ENCODE measurements at places on chromosomes 2 and 18. TPM values are rescaled to one million over a fixed set of nuclear protein-coding genes. Genes with fewer than 3 reads are reported as not detected.

Gene CRYGC
- polyA plus RNA-seq: not detected

GRCh38 chr2:160437273-160437672 is 56.3 kb downstream of the RBMS1 start:
- no peak overlapping the region for H3K4me3 ChIP-seq
- H3K27me3 ChIP-seq: no peaks in the 10 kb centered on the region
- no peak overlapping the region for H3K27ac ChIP-seq
- H3K4me1 ChIP-seq: no peaks in the 10 kb centered on the region
- H3K36me3 ChIP-seq: no peaks in the 10 kb centered on the region

DNA sequence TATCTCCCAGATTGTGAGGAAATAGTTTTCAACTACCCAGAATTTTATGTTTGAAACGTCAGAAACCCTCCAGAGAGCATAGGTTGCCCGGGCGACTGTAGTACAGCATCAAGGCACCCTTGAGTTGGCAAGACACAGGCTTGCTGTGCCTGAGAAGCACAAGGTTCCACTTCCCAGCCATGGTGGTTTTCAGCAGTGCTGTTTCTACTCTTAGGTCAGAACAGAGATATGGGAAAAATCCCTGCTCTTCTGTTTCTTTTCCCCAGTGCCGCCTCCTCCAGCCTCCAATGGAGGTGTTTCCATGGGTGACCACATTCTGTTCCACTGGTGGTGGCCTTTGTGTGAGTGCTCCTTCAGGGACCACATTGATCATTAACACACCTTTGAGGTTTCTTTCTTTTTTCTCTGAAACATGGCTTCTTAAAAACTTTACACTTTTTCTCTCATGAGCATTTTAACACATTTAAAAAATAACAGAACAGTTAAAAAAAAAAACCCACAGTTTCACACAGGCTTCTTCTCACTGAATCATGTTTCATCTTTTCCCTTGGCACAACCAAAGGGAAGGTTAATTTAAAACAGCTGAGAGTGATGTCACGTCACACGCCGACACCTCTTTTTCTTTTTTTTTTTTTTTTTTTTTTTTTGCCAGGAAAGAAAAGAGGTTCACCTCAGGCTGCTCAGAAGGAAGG is 229.3 kb upstream of the HDAC4 start:
- DNase-seq: no peak
- H3K36me3 ChIP-seq: no peaks in the 10 kb centered on the region
- no peak overlapping the region for H3K27ac ChIP-seq
- no peaks in the 10 kb centered on the region for H3K27me3 ChIP-seq
- H3K4me3 ChIP-seq: no peak overlapping the region
- peaks cover 9% of the 10 kb centered on the region for H3K4me1 ChIP-seq

GRCh38 chr2:176525086-176525485 is 255.8 kb downstream of the MTX2 start:
- H3K27ac ChIP-seq: no peak overlapping the region
- H3K4me1 ChIP-seq: no peaks in the 10 kb centered on the region
- no peak overlapping the region for H3K4me3 ChIP-seq
- no peaks in the 10 kb centered on the region for H3K36me3 ChIP-seq
- no peaks in the 10 kb centered on the region for H3K27me3 ChIP-seq

DNA sequence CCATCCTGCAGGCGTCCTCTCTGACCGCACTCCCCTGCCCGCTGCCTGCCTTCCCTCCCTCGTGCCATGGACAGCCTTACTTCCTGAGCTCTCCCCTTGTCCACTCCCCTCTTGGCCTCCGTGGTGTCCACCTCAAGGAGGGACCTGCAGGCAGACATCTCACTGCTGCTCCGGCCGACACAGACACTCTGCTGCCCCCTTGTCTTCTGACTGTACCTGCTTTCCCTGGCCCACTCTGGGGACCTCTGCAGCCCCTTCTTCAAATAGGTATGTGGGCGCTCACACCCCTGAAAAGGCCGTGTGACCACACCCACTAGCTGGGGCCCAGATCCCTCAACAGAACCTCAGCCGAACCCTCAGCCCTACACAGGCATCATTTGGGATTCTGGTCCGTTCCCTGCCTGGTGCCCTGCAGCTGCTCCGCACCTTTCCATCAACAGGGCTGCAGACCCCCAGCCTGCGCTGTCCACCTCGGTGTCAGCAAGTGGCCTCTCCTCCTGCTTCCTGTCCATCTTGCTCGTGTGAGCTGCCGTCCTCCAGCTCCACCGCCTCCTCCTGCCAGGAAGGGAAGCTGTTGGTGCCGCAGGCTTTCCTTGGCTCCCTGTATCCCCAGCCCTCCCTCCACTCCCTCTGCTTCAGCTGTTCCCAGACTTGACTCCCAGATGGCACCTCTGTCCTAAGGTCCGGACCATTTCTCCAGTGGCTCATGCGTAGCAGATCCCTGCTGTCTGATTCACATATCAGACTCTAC is 94.1 kb downstream of the KLHL29 start:
- peak overlapping the region; percentile 81 for H3K27ac ChIP-seq
- H3K27me3 ChIP-seq: no peaks in the 10 kb centered on the region
- no peak for DNase-seq
- peaks cover 13% of the 10 kb centered on the region for H3K4me1 ChIP-seq
- no peaks in the 10 kb centered on the region for H3K36me3 ChIP-seq

Gene GATA6
- polyA plus RNA-seq: 16.2 TPM
